ENCODE measurements at places on chromosomes 5 and 9.
A peak's percentile ranks its signal among the peaks of the same experiment; 100 is the strongest.

- no peaks in the 10 kb centered on the region for H3K4me1 ChIP-seq
- no peak overlapping the region for H3K4me3 ChIP-seq
- no peak for DNase-seq
- no peaks in the 10 kb centered on the region for H3K36me3 ChIP-seq
- no peak overlapping the region for H3K27ac ChIP-seq
- no peaks in the 10 kb centered on the region for H3K27me3 ChIP-seq
These were observed 140.2 kb downstream of the NFIB start for GRCh38 chr9:14173713-14174112.

DNA sequence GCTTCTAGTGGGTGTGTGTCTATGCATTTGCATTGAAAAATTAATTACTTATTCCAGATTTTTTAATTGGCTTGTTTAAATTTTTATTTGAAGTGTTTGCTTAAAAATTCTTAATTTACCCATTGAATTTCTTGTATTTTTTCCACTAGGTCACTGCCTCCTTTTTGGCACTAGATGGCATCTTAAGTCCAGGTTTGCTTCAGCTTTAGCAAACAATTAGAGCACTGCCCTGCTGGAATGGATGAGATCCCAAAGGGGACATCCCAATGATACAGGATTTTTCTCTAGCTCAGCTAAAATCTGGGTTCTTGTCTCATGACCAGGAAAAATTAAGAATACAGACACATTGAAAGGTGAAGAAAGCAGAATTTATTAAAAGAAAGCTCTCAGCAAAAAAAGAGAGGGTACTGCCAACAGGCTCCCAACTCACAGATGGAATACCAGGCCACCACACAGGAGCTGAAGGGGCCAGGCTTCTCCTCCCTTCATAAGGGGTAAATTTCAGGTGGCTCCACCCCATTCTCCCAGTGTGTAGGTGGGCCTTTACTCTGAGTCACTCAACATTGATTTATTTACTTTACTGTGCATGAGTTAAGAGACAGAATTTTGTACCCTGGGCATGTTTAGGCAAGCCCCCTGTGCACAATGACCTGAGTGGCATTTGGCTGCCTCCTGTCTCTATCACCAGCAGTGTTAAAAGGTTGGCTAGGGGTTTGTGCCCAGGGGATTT lies 532.4 kb downstream of the ANXA1 start:
- no peak overlapping the region for H3K27ac ChIP-seq
- H3K27me3 ChIP-seq: no peaks in the 10 kb centered on the region
- no peaks in the 10 kb centered on the region for H3K36me3 ChIP-seq
- H3K4me3 ChIP-seq: no peak overlapping the region

DNA sequence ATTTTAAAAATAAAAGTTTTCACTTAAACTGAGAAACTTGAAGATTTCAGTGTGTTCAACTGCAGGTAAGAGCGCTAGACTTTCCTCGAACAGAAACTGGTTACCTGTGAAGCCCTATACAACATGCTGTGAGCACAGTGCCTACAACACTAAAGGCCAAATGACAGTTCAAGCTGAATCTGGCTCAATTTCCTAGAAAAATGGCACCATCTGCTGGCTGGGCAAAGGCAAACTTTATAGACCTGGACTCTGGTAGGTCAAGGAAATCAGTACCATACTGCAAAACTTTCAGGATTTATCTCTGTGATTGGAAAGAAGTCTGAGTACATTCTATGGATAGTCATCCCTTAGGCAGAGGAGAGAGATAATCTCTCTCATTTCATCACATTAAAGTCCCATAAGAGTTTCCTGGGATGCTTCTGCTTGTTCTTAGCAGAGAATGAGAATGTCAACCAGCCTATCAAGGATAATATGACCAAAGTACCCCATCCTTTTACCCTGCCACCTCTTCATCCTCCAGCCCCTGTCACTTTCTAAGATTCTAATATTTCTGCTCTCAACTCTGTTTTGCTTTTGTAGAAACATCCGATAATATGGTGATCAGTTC lies 31.8 kb upstream of the FOXB2 start:
- peaks cover 4% of the 10 kb centered on the region for H3K27me3 ChIP-seq
- no peak overlapping the region for H3K27ac ChIP-seq
- DNase-seq: peak; percentile 5

DNA sequence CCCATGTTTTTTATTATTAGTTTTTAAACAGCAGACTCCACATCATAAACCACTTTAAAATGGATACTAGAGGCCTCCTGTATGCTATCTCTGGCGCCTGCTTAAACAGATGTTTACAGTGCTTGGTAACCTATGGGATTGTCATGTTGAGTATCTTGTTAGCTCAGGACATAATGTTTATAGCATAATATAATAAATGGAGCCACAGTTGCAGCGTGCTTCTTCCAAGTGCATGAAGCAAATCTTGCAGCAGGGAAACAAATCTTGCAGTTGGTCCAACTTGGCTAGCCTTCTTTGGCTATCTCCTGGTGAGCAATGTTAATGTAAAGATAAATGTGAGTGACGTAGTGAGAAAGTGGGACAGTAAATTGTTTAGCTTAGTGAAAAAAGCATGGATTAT lies 2.8 kb downstream of the GHR start:
- DNase-seq: no peak
- H3K4me3 ChIP-seq: no peak overlapping the region
- H3K4me1 ChIP-seq: no peaks in the 10 kb centered on the region
- H3K36me3 ChIP-seq: no peaks in the 10 kb centered on the region
- peaks cover 17% of the 10 kb centered on the region for H3K27me3 ChIP-seq

- peaks cover 3% of the 10 kb centered on the region for H3K27me3 ChIP-seq
- H3K36me3 ChIP-seq: no peaks in the 10 kb centered on the region
- no peak overlapping the region for H3K27ac ChIP-seq
- H3K4me3 ChIP-seq: no peak overlapping the region
These were observed 143.7 kb upstream of the TNC start for GRCh38 chr9:115261656-115262081.

- H3K4me1 ChIP-seq: no peaks in the 10 kb centered on the region
- no peaks in the 10 kb centered on the region for H3K36me3 ChIP-seq
- no peak overlapping the region for H3K4me3 ChIP-seq
- peaks cover 4% of the 10 kb centered on the region for H3K27me3 ChIP-seq
- DNase-seq: no peak
These were observed 33.2 kb downstream of the TNC start for GRCh38 chr9:115084709-115085108.

- no peak overlapping the region for H3K4me3 ChIP-seq
- no peaks in the 10 kb centered on the region for H3K36me3 ChIP-seq
- no peaks in the 10 kb centered on the region for H3K4me1 ChIP-seq
- no peak overlapping the region for H3K27ac ChIP-seq
- H3K27me3 ChIP-seq: peaks cover 10% of the 10 kb centered on the region
These were observed 12.8 kb upstream of the SLC9A3 start for GRCh38 chr5:537098-537497.

DNA sequence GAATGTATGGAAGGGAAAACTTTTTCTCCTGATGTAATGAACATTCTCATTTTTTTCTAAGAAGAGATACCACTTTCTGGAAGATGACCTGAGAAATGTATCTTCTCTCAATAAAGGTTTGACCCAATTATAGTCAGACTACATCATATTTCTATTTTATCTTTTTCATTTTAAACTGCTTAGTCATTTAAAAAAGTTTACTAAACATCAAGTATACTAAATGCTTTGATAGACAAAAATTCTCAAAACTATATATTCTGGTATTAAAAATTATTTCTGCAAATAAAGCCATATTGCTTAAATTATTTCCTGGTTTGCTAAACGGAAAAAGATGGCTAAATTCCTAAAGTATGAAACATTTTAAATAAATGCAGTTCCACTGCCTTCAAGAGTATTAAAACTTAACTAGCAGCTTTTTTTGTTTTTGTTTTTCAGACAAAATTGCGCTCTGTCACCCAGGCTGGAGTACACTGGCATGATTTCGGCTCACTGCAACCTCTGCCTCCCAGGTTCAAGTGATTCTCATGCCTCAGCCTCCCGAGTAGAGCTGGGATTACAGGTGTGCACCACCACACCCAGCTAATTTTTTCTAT lies 37.1 kb downstream of the FBXW11 start:
- no peak for DNase-seq
- H3K4me1 ChIP-seq: peaks cover 20% of the 10 kb centered on the region
- H3K36me3 ChIP-seq: peaks cover 12% of the 10 kb centered on the region

DNA sequence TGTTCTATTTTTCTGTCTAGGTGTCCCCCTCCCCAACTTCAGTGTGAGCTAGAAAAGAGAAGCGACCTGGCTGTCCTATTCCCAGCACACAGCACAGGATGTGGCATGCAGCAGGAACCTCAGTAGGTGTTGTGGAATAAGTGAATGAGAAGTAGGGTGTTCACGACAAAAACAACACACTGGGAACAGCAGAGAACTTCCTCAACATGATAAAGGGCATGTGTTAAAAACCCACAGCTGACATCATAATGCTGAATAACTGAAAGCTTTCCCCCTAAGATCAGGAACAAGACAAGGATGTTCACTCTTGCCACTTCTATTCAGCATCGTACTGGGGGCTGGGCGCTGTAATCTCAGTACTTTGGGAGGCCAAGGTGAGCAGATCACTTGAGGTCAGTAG lies 155.6 kb upstream of the ZNF618 start:
- peaks cover 5% of the 10 kb centered on the region for H3K27me3 ChIP-seq
- no peaks in the 10 kb centered on the region for H3K4me1 ChIP-seq
- H3K36me3 ChIP-seq: no peaks in the 10 kb centered on the region
- H3K4me3 ChIP-seq: no peak overlapping the region

- DNase-seq: no peak
- no peak overlapping the region for H3K27ac ChIP-seq
- H3K27me3 ChIP-seq: peaks cover 9% of the 10 kb centered on the region
- no peaks in the 10 kb centered on the region for H3K36me3 ChIP-seq
- H3K4me1 ChIP-seq: no peaks in the 10 kb centered on the region
- no peak overlapping the region for H3K4me3 ChIP-seq
These were observed 348.8 kb downstream of the EFNA5 start for GRCh38 chr5:107321906-107322305.

DNA sequence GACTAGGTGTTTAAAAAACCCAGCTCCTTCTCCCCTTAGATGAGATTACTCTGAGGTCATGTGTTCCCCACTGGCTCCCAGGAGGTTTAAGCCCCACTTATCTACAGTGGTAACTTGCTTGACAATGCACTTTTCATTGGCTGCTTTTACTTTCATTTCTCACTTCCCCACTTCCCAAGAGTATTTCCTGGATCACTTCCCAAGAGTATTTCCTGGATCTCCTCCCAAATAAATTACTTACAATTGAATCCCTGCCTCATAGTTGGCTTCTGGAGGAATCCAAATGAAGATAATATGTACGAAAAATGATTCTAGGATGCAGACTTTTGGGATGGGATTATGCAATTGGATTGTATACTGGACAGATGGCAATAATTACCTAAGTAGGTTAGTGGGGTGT lies 47.1 kb upstream of the CHSY3 start:
- no peak for DNase-seq
- no peaks in the 10 kb centered on the region for H3K4me1 ChIP-seq
- no peak overlapping the region for H3K27ac ChIP-seq
- no peaks in the 10 kb centered on the region for H3K27me3 ChIP-seq
- H3K4me3 ChIP-seq: no peak overlapping the region

DNA sequence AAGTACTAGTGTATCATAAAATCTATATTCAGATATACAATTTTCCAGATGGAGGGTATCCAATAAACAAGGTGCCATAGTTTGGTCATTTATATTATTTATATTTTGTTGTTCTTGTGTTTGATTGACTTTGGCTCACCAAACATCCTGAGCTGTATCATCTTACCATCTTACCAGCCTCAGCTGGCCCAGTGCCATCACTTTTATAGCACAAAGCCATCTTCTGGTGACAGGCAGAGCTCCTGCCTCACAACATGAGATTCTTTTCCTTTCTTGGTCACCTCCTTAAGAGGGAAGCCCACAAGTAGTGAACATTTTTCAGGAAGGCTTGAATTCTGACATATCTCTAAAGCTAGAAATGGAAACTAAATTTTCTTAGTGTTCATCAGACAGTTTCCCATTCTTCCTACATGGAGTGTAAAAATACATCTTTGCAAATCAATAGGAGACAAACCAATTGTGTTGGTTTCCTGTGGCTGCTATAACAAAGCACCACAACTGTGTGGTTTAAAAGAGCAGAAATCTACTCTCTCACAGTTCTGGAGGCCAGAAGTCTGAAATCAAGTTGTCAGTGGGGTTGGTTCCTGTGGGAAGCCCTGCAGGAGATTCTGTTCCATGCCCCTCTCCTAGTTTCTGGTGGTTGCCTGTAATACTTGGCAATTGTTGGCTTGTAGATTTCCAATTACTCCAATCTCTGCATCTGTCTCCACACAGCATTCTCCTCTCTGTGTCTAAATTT lies 341.8 kb downstream of the MAN2A1 start:
- H3K36me3 ChIP-seq: no peaks in the 10 kb centered on the region
- H3K27me3 ChIP-seq: no peaks in the 10 kb centered on the region
- H3K4me3 ChIP-seq: no peak overlapping the region

- H3K27me3 ChIP-seq: peaks cover 18% of the 10 kb centered on the region
- no peak for DNase-seq
- peaks cover 28% of the 10 kb centered on the region for H3K4me1 ChIP-seq
These were observed 1.1 kb upstream of the SSBP2 start for GRCh38 chr5:81751836-81752643.

GRCh38 chr9:133533857-133534256 lies 647 bp upstream of the ADAMTSL2 start:
- H3K4me1 ChIP-seq: no peaks in the 10 kb centered on the region
- H3K27ac ChIP-seq: no peak overlapping the region
- peaks cover 17% of the 10 kb centered on the region for H3K27me3 ChIP-seq
- DNase-seq: no peak
- H3K4me3 ChIP-seq: no peak overlapping the region

DNA sequence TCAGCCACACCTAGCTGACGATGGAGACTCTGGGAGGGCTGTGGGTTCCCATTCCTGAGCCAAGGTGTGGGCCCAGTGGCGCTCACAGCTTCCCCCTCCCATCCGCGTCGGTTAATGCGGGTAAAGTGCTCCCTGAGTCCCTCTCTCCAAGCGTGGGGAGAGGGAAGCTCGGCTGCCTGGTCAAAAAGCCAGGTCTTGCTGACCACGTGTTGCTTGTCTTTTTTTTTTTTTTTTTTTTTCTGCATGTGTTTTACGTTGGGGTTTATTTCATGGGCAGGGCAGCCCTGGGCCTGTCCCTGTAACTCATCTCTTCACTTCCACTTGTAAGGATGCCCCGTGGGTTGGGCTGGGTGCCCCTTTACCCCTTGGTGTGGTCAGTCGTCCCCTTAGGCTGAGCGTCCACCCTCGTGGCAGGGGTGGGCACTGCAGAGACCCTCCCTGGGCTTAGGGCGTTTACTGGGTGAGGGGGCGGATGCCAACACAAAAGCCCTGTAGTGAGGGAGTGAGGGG lies 11.9 kb downstream of the NKD2 start:
- peaks cover 4% of the 10 kb centered on the region for H3K36me3 ChIP-seq
- no peak overlapping the region for H3K4me3 ChIP-seq
- no peaks in the 10 kb centered on the region for H3K27me3 ChIP-seq
- H3K4me1 ChIP-seq: no peaks in the 10 kb centered on the region
- no peak overlapping the region for H3K27ac ChIP-seq
- DNase-seq: no peak

GRCh38 chr9:16730162-16730561 lies 140.3 kb downstream of the BNC2 start:
- H3K27me3 ChIP-seq: peaks cover 24% of the 10 kb centered on the region
- no peak overlapping the region for H3K27ac ChIP-seq
- H3K4me3 ChIP-seq: no peak overlapping the region
- H3K36me3 ChIP-seq: no peaks in the 10 kb centered on the region
- H3K4me1 ChIP-seq: no peaks in the 10 kb centered on the region

- DNase-seq: no peak
- no peaks in the 10 kb centered on the region for H3K36me3 ChIP-seq
- no peaks in the 10 kb centered on the region for H3K27me3 ChIP-seq
- no peak overlapping the region for H3K27ac ChIP-seq
- no peaks in the 10 kb centered on the region for H3K4me1 ChIP-seq
These were observed 22.3 kb downstream of the CTXN3 start for GRCh38 chr5:127671218-127671617.
